ENCODE measurements at places on chromosomes 5 and 9.

GRCh38 chr5:6498968-6499367, 50.3 kb downstream of the UBE2QL1 start:
- no peak for DNase-seq

DNA sequence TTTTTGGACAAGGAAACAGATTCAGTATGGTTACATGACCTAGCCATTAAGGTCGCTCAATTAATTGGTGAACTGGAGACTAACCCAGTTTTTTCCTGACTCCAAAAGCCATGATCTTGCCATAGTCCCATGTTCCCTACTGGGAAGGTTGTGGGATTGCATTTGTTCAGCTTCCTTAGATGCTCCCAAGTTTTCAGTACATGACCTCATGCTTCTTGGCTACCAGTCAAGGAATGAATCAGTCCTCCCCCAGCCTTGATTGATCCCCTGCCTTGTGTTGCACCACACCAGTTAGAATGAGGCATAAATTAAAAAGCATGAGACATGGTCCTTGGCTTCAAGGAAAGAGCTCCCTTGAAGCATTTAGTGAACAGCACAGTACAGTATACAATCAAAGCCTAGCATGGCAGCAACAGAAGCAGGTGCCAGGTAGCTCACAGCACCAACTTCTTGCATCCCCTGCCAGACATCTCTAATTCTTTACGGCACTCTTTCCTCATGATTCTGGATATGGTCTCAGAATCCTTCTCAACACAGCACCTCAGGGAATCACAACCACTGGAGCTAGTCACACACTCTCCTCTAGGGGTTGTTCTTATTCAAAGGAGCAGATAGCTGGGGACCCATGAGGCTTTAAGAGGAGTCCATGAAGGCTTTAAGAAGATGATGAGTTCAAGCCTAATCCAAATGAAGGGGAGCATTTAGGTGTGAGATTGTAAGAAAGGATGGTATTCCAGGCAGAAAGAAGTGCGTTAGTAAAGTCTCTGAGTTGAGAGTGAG, 295.5 kb upstream of the CLINT1 start:
- peak; percentile 88 for DNase-seq

- no peak for DNase-seq
Observed at GRCh38 chr5:139068494-139069151, 129.5 kb downstream of the SIL1 start.

DNA sequence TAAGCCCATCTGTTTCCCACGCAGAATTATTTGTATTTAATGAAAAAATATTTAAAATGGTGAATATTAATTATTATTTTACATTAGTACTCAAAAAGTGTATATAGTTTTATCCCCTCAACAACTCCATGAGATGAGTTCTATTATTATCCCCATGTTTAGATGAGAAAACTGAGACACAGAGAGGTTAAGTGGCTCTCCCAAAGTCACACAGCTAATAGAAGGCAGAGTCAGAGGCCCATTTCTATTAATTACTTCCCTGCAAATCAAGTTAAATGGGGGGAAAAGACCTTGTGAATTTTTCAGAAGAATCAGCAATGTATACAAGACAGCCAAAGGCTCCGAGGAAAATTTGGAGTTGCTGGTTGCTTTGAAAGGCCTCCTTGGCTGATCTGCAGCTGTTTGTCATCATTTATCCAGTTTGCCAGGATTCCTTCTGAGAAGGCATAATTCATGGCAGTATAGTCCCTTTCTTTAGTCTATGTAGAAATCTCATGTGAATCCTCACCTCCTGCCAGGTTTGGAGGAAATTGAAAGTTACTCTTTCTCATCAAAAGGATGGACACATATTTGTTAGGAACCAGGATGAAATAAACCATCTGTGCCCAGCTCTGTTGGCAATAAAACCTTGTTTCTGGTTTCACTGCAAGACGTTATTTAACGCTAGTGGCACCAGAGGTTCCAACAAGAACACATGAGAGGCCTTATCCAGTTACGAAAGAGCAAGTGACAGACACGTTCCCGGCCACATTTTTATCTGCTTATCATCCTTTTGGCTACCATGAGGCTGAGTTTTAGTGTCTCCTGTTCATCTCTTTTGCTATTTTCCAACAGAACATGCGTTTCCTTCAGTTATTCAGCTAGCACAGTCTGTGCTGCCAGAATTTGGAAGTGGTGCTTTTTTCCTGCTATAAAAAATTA, 621 bp downstream of the FYB1 start:
- DNase-seq: no peak

GRCh38 chr9:6575324-6576034, 70.0 kb downstream of the GLDC start:
- no peak for DNase-seq

DNA sequence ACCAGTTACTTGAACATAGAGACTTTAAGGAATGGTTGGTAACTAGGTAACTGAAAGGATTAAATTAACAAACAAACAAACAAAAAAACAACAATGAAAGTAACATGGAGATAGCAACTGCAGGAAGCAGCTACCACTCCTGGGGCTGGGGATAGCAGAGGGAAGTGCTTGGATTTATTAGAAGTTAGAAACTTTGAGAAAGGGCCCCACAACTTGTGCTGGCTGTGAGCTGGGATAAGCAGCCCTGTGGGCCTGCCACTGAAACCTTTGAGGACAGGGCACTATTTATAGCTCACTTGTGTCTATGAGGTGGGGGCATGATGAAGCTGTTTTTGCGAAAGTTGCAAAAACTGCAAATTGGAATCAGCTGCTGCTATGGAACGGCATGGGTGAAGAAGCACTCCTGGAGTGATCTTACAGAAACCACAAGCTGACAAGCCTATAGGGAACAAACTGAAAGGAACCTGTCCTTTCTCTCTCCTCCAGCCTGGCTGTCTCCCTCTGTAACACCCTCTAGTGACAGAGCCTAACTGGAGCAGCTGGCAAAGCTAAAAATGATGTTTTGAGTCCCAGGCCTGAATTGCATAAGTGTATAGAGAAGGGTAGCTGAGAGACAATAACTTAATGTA, 91.4 kb upstream of the RANBP6 start:
- DNase-seq: peak; percentile 31

GRCh38 chr5:82330530-82331270, 52.5 kb upstream of the RPS23 start:
- no peak for DNase-seq

- DNase-seq: peak; percentile 37
Observed at GRCh38 chr5:149937610-149938009, 7.0 kb downstream of the PDE6A start.

- DNase-seq: no peak
Observed at GRCh38 chr5:56802205-56802604, 13.1 kb upstream of the MAP3K1 start.
